ENCODE measurements at places on chromosomes 6 and 20. TPM values are rescaled to one million over a fixed set of nuclear protein-coding genes. Genes with fewer than 3 reads are reported as not detected.
A peak's percentile ranks its signal among the peaks of the same experiment; 100 is the strongest.

DNA sequence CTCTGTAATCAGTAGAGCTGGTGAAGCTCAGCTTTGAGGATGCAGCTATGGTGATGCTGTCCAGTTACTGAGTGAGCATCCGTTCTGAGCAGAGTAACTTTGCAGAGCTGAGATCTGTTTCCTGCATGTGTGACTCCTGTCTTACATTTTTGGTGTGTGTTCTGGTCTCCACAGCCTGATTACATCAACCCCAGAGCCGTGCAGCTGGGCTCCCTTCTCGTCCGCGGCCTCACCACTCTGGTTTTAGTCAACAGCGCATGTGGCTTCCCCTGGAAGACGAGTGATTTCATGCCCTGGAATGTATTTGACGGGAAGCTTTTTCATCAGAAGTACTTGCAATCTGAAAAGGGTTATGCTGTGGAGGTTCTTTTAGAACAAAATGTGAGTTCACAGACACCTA is 81.6 kb downstream of the FAM120B start:
- DNase-seq = no peak

DNA sequence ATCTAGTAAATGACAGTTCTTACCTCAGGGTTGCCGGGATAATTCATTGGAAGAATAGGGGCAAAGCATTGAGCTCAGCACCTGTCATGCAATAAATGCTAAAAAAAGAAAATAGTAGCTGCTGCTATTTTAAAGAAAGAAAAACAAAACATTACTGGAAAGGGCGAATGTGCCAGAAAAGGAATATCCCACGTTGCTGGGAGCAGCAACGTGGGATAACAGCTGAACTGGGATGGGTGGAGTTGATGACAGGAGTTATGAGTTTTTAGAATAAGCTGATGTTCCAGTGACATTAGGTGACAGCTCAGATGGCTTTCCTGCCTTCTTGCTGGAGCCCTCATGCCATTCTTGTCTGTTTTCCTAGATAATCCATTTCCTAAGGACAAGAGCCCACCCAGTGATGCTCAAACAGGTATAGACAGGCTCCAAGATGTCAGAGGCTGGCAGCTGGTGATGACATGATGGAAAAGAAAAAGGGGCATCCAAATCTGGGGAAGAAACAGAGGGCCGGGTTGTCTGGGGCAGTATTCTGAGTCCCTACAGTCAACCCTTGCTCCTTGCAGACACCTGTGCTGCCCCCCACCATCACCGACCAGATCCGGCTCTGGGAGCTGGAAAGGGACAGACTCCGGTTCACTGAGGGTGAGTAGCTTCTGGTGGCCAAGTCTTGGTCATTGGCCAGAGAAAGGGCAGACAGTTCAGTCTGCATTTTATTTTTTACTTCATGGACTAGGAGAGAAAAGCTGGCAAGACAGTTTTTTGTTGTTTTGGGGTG is 1.1 kb upstream of the VARS2 start:
- DNase-seq = no peak

DNA sequence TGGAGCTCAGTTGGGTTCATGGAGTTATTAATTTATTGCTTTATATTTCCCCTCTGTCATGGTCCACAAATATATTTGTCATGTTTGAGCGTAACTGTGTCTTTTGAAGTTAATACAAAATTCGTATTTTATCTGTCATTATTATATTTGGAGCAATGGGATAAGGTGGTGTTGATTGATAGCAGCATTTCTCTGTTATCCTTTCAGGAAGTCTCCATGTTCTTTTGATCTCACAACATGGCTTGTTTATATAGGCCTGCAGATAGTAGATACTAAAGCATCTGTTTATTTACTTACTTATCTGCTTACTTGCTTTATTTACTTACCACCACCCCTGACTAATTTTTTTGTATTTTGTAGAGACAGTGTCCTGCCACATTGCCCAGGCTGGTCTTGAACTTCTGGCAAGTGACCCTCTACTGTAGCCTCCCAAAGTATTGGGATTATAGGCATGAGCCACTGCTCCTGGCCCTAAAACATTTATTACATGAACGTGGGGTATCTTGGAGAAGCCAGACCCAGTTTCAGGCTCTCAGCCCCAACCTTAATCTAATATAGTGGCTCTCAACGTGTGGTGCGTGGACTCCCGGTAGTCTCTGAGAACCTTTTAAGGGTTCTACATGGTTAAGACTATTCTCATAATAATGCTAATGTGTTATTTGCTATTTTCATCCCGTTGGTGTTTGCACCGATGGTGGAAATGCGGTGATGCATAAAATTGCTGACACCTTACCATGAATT is 104.2 kb downstream of the NCOA3 start:
- DNase-seq = no peak

DNA sequence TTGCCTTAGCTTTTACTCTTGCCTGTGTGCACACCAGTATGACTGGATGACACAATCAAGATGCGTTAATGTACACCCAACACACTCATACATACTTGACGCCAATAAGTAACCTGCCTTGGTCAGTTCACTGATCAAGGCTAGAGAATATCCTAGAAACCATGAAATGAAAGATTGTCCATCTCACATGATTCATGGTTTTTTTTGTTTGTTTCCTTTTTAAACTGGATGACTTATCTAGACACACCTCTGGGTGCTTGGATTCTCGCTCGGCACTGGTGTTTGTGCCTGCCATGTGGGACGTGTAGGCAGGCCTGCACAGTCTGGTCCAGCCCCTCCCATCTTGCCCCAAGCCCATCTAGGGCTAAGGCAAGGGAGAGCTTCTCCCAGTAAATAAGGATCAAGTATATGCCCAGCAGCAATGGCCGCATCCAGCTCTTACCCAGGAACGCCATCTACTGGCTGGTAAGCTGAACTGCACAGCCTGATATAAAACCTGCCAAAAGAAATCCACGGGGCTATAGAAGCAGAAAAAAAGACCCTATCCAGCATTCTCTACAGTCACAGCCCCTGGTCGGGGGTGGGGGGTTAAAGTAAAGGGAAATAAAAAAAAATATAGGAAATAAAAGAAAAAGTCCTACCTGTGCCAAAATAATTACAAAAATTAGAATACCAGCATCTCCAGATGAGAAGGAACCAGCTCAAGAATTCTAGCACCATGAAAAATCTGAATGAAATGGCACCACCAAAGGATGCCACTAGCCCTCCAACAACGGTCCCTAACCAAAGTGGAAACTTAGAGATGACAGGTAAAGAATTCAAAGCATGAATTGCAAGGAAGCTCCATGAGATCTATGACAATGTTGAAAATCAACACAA is 73.3 kb downstream of the OTOR start:
- peak; percentile 45 for DNase-seq

- DNase-seq = no peak
Measured at GRCh38 chr6:82691997-82692396, 328.4 kb downstream of the TPBG start.

The ACSS1 gene
- total RNA-seq = 32.2 TPM
